ENCODE measurements at places on chromosomes 4 and X.
A peak's percentile ranks its signal among the peaks of the same experiment; 100 is the strongest.

GRCh38 chr4:48739560-48740019, 40.5 kb downstream of the FRYL start:
- no peak for DNase-seq

DNA sequence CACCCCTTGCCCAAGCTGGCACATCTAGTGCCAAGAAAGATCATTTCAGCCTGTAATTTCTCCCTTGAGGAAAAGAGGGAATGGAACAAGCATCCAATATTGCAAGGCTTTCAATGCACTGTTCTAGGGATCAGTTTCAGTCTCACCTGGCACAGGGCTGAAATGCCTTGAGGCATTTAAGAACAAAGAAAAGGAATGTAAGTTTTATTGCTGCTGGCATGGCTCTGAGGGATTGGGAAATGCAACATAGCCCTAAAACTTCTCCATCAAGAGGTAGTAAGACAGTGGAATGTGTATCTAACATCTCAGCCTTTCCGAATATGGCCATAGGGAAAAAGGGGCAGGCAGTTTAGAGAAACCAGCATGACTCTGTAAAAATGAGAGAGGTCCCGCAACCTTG, 732.6 kb upstream of the LCORL start:
- no peak for DNase-seq

DNA sequence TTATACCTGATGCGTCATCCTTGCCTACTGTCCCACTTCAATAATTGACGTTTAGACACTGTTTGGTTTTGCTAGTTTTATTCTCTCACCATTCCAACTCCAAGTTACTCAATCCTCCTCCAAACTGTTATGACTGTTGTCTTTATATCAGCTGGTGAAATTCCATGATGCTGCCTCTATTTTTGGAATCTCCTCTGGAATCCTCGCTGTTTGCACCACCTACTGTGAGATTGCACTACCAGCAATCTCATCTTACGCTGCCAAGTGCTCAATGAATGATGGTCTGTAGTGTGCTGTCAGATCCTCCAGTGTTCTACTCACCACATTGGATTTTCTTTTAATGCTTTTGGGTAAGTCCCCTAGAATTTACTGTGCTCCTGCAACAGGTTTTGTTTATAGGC, 13.2 kb upstream of the PCDH18 start:
- DNase-seq, result no peak

DNA sequence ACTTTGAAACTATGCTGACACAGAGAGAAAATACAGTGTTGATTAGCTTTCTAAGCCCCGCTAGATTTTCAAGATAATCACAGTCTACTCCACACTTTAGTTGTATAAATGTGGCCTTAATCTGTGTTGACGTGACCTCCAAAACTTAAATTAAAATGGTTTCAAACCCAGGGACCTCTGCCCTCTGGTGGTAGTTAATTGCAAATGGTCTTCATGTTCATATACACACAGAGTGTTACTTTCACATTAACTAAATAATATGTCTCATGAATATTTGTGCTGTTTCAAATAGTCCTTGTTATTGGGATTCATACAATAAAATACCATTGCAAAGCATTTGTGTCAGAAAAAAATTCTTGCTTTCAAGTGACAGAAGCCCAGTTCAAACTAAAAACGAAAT, 64.3 kb downstream of the TASL start:
- no peak for DNase-seq

- no peak for DNase-seq
Measured at GRCh38 chrX:74593593-74593992, 20.8 kb downstream of the RLIM start.

DNA sequence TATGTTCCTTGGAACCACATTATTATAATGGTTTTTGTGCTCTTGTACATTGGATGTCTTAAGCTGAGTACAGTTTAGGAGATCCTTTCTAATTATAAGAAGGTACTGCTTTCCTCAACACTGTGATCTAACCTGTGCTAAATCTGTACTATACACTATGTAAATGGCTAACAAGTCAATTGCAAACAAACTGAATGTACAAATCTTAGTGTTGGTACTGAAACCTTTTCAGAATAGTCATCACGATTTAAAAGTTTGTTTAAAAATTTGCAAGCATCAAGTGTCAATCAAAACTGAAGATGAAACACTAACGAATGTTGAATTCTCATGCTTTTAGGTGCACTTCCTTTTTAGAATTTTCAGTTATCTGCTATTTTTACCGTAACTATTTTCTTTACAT, 2090.4 kb upstream of the TENM3 start:
- peak; percentile 43 for DNase-seq

DNA sequence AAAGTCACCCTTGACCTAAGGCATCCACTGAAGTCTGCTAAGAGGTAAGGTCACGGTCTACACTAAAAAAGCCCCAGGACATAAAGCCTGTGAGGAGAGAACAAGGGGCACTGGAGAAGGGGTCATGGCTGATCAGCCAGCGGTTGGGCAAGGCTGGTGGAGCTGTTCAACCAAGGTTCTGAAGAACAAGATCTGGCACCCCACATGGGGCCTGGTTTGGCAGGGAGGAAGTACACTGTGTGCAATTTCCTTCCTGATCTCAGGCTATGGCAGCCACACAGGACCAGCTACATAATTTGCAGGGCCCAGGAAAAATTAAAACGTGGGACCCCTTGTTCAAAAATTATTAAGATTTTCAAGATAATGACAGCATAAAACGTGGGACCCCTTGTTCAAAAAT, 14.1 kb upstream of the BRS3 start:
- no peak for DNase-seq

DNA sequence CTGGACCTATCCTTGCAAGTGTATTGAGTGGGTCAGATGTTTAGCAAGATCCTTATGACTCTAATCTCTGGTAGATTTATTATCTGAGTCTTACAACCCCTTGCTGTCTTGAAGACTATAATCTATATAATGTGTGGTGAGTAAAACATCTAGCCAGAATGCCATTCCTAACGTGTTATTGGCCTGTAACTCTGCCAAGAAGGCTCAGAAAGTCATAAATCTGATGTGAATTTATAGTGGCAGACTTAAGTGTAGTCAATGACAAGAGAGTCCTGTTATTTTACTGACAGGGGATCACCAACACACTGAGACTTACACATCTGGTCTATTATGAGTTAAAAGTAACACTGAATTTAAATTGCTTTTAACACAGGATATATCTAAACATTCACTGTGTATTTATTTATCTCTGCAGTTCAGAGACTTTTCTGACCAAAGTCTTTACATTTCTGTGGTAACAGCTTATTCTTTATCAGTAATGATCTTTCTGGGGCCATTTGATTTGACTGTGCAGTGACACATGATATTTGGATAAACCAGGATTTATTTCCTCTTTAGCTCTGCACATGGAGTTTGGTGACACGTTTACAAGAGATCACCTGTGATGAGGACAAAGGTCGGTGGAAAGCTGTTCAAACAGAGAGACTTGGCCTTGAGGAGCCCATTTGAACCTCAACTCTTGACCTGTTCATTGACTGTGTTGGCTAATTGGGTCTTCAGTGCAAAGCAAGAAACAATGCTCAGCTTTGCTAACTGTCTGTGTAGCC, 415.8 kb downstream of the STIM2 start:
- DNase-seq, result no peak

DNA sequence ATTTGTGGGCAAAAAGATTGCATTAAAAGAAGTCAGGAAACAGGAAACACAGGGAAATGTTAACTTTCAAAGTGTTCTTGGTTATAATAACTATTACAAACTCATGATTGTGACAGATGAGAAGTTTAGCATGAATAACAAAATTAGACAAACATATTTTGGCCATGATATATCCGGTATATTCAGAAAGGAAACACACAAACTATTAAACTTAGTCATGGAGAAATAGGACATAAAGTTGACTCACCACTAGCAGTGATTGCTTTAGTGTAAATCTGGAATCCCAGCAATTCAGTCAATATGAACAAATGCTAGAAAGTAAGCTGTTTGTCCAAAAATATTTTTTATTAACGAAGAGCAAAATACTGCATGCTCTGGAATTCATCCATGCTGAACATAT, 1299.9 kb downstream of the C4orf33 start:
- no peak for DNase-seq

GRCh38 chr4:123573866-123574508, 177.4 kb downstream of the SPRY1 start:
- no peak for DNase-seq

- no peak for DNase-seq
Measured at GRCh38 chr4:149294601-149295000, 521.0 kb downstream of the IQCM start.
